ENCODE measurements at places on chromosomes 3 and 15.

GRCh38 chr3:128354788-128355542 is 111.7 kb downstream of the DNAJB8 start:
- DNase-seq, result no peak

DNA sequence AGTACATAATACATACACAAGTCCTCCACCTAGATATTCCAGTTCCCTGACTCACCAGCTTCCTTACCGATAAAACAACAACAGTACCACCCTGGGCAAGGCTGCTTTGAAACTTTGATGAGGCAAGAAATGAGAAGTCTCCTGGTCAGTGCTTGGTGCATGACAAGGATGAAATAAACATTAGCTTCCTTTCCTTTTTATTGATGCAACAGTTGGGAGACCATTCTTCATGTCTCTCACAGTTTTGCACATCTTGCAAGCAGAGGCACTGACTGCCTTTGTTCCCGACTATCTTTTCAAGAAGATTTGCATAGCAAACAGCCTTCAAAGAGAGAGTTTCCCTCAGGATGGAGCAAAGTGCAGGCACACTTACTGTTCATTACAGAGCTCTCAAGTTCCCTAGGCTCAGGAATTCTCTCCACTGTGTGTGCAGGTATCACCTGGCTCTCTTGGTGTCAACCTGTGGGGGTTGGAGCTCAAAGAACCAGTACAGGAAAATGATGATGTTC is 65.2 kb downstream of the MYLK start:
- DNase-seq, result no peak

DNA sequence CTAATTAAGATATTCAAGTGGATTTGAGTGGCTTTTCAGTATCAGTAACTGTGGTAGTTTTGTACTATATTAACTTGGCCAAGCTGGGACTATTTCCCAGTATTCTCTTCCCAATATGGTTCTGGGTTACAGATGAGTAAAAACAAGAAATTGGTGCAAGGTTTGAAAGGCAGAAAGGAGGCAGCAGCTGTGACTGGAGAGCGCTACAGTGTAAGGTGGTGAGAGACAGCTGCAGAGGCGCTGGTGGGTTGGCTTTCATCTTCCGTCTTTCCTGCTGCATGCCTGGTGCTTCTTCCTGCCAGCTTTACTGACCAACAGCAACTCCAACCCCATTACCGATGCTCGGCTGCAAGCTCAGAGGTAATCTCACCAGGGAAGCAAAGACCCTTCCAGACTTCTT is 9.8 kb downstream of the DPH3 start:
- no peak for DNase-seq

- DNase-seq, result no peak
Measured at GRCh38 chr3:110544730-110545129, 526.9 kb upstream of the NECTIN3 start.

- no peak for DNase-seq
Measured at GRCh38 chr3:38717355-38718240, 68.1 kb upstream of the SCN5A start.

- DNase-seq, result peak; percentile 83
Measured at GRCh38 chr3:183210862-183211341, 42.2 kb upstream of the B3GNT5 start.

DNA sequence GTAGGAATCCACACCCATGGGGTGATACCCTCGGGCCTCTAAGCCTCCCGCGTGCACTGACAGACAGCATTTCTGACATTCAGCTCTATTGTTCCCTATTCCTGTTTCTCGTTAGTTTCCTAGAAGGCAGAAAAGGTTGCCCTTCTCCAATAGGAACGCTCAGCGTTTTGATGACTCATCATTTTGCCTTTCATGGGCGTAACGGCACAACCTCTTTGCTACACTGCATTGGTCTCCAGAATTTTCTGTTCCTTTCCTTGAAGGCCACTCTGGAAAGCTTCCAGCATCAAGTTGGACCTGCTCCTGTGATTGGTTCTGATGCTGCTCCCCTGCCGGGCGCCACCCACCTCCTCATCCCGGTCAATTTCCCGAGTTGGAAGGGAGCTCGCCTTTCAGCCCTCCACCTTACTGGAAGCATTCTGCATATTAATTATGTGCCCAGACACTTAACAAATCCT is 13.0 kb upstream of the TNK2 start:
- no peak for DNase-seq

DNA sequence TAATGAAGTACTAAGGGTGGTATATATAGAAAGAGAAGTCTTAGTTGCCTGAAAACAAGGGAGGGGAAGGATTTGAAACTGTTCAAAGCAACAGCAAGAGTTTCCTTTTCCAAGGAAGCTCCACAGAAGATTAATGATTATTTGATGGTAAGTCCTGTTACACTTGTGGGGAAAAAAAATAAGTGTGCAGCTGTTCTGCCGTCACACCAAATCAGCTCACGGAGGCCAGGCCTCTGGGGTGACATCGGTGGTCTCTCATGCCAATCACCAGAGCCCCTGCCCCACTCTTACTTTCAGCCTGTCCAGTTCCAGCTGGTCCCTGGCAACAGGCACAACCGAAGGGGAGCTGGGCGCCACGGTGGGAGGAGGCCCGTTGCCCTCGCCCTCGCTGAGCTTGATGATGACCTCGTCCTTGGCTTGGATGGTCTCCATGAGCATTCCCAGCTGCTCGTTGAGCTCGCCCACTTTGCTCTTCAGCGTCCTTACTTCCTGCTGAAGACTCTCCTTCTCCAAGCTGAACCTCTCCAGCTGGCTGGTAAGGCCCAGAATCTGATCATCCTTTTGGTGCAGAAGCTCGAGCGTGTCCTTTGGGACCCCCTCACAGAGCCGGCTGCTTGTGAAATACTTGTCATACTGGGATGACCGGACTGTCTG is 53.5 kb downstream of the TBC1D2B start:
- no peak for DNase-seq

- DNase-seq, result no peak
Measured at GRCh38 chr3:163684651-163685050, 1393.6 kb downstream of the SI start.

- DNase-seq, result no peak
Measured at GRCh38 chr3:62132027-62132602, 241.2 kb downstream of the FEZF2 start.

GRCh38 chr3:24048843-24049242 is 103.8 kb downstream of the NR1D2 start:
- no peak for DNase-seq

DNA sequence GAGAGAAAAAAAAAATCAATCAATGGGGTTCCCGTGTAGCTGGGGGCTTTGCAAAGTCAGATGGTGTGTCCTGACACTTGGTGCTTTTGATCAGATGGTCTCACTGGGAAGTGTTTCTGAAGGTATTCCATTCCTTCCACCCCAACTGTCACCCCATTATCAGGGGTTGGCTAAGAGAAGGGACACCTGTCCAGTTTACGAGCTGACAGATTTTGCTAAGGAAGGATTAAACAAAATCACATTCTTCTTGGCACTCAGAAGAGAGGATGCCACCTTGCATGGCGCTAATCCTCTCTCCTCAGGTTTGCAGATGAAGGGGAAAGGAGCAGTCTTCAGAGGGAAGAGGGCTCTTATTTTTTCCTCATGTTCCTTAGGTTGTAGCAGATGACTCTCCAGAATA is 103.7 kb upstream of the ETV5 start:
- DNase-seq, result no peak

GRCh38 chr3:11953778-11954177 is 50.4 kb upstream of the SYN2 start:
- DNase-seq, result no peak

DNA sequence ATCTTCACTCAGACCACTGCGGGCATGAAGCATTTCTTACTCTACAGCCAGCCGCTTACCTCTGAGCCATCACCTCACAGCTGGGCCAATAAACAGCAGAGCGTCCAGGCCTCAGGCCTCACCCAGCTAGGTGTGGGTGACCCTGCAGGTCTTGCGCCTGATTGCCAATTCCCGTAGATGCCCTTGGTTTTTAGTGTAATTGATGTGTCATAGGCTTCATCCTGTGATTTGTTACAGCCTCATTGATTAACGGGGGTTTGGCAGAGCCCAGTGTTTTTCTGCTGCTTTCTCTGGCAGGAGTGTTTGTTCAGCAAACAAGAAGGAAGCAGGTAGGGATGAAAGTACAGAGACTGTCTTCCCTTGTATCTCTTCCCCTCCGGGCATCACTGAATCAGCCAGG is 49.6 kb upstream of the BNIP2 start:
- DNase-seq, result no peak

DNA sequence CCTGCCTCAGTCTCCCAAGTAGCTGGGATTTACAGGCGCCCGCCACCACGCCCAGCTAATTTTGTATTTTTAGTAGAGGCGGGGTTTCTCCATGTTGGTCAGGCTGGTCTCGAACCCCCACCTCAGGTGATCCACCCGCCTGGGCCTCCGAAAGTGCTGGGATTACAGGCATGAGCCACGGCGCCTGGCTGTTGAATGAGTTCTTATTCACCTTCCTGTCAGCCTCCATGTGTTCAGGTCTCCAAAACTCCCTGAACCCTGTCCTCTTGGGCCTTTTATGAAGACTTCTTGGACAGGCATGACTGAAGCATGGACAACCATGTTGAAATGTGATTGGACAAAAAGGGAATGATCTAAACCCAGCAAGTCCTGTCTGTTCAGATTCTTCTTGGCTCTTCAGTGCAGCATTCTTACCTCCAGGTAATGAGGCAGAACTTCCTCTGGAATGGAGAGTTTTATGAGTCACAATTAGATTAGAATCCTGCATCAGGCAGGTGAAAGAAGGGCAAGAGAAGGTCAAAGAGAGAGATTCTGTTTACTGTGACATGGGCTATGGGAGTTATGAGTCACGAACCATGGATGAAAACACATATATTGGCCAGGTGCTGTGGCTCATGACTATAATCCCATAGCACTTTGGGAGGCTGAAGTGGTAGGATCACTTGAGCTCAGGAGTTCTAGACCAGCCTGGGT is 23.1 kb upstream of the EIF4A2 start:
- DNase-seq, result no peak

DNA sequence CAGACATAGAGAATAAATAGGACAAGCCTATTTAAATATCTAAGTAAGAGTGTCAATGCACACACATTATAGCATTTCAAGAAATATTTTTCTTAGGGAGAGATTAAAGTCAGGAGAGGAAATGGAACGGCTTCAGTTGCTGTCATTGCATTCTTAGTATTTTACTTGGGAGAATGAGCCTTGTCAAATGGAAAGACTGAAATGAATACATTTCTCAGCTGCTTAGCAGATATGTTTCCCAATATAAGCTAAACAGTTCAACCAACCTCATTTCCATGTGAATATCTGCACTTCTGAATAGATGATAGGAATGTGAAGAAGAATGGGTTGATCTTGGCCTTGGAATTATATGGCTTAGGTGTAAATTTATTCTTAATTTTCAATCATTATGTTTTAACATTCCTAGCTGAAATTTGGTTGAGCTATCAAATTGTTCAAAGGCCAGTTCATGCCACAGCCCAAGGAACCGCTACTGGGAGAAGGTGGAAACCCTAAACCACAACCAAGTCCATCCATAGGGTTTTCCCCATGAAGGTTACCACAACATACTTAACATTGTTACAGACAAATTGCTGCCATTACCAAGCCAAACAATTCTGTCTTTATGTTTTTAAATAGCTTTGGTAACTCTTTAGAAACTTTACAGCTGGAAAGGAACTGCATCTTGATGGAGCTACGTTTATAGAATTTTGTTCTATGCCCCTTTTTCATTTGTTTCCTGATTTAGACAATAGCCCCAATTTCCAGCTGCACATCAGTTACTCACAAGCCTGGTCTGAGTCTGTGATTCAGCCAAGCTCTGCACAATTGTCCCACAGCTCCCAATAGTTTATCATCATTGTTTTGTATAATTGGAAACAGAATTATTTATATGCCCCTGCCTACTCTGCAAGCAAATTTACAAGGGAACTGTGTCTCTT is 459.6 kb downstream of the MECOM start:
- DNase-seq, result no peak

DNA sequence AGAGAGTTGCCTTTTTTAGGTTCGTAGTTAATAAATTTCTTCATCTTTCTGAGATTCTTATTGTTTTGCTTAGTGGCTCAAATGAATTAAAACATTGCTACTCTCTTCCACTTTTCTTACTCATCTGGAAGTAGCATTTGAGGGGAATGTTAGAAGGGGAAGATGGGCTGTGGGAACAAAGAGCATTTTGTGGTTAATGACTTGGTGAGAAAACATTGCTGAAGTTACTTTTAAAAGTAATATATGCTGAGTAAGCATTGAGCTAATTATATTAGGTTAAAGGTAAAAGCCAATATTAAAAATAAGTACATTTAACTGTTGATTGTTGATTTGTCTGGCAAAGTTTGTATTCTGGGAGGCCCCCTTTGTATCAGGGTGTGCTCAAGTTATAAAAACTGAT is 5.7 kb downstream of the MORF4L1 start:
- DNase-seq, result peak; percentile 2
